ENCODE measurements at places on chromosomes 16 and 17.

- peak; percentile 33 for DNase-seq
Measured at GRCh38 chr16:15907863-15908478, 19.6 kb upstream of the CEP20 start.

DNA sequence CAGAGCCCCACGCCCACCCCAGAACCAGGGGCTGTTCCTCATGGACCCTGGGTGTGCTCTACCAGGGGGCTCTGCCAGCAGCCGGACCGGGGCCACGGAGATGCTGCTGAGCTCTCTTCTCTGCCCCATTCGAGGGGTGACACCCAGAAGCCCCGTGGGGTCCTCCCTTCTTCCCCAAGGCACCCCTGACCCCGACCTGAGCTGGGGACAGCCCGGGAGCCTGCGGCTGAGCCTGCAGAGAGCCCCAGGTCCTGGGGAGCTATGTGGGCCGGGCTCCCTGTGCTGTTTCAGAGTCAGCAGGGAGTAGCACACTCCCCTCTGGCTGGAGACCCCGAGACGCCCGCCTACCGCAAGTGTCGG is 1.2 kb upstream of the PRR35 start:
- no peak for DNase-seq

DNA sequence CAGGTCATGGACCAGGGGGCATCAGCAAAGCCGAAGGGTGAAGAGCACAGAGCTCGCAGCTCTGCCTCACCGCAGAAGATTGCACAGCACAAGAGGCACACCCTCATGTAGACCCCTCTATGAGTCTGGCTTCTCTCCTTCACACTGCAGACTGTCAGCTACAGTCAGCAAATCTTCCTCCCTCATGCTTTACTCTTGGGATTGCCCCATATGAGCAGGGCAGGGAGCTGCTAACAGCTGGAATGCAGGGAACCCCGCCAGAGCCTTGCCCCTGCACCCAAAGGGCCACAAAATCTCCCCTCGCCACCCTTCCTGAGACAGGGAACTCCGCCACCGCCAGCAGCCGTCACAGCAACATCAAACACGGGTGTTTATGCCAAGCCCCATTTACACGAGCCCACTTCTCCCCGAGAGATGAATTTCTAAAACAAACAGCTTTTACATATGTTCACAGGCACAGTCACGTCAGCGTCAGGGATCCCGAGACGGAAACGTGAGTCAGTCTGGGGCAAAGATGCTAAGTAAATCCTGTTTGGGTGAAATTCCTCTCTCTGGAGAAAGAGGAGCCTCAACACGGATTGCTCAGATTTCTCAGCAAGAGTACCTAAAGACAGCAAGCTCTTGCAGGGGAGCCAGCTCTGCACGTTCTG is 121.9 kb downstream of the CDYL2 start:
- DNase-seq, result no peak

- DNase-seq, result no peak
Measured at GRCh38 chr17:705011-705410, 9.6 kb downstream of the VPS53 start.

All from stimulated activated CD4-positive, alpha-beta T cell treated with anti-CD3 and anti-CD28 coated beads, Interleukin-4, amount 100 ng/mL, for 4 hours (primary cell).